Activated naive CD8-positive, alpha-beta T cell treated with anti-CD3 and anti-CD28 coated beads, Interleukin-2, amount 10 ng/mL, durations not matched to agents 7 days and 5 days (primary cell): ENCODE measurements at places on chromosomes 13 and 19.

- no peak overlapping the region for H3K27ac ChIP-seq
- peaks cover 9% of the 10 kb centered on the region for H3K27me3 ChIP-seq
- peak; percentile 23 for DNase-seq
- H3K4me1 ChIP-seq = peaks cover 3% of the 10 kb centered on the region
- no peaks in the 10 kb centered on the region for H3K36me3 ChIP-seq
These were observed 752 bp upstream of the EDNRB start for GRCh38 chr13:77919246-77919920.

GRCh38 chr13:41383386-41383785 lies 72.3 kb downstream of the NAA16 start:
- no peaks in the 10 kb centered on the region for H3K36me3 ChIP-seq
- no peaks in the 10 kb centered on the region for H3K4me1 ChIP-seq
- no peak for DNase-seq
- no peak overlapping the region for H3K27ac ChIP-seq

DNA sequence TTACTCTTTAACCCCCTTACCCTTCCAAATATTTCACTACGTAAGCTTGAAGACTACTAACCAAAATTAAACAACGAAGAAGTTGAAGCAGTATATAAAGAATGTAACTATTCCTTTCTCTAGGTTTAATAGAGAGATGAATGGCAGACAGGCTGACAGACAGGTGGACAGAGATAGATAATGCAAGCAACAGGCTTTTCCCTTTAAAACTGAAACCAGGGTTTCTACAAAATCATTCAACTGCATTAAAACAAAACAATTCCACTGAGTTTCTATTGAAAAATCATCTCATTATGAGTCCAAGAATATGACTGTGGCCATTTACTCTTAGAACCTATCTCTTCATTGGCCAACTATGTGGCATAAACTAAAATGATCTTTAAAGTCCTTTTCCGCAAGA lies 15.2 kb downstream of the LNX2 start:
- H3K36me3 ChIP-seq = peaks cover 8% of the 10 kb centered on the region
- H3K4me3 ChIP-seq = no peak overlapping the region
- peaks cover 14% of the 10 kb centered on the region for H3K4me1 ChIP-seq
- no peak overlapping the region for H3K27ac ChIP-seq

DNA sequence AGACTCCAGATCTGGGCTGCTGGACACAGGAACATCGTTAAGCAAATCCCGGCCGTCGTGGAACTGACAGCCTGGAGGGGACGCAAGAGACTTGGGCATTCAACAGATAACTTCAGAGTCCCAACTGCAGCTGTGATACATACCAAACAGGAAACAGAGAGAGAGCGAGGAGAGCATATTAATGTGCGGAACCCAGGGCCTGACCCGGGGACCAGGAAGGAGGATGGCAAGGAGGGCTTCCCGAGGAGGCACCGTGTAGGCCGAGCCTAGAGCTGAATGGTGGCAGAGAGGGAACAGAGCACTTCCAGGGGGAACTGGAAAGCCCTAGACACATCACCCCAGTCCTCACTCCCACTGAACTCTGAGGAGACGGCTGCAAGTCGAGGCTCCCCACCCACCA lies 68.1 kb downstream of the SIPA1L3 start:
- no peak overlapping the region for H3K27ac ChIP-seq
- no peaks in the 10 kb centered on the region for H3K4me1 ChIP-seq
- H3K4me3 ChIP-seq = no peak overlapping the region
- peaks cover 11% of the 10 kb centered on the region for H3K36me3 ChIP-seq

DNA sequence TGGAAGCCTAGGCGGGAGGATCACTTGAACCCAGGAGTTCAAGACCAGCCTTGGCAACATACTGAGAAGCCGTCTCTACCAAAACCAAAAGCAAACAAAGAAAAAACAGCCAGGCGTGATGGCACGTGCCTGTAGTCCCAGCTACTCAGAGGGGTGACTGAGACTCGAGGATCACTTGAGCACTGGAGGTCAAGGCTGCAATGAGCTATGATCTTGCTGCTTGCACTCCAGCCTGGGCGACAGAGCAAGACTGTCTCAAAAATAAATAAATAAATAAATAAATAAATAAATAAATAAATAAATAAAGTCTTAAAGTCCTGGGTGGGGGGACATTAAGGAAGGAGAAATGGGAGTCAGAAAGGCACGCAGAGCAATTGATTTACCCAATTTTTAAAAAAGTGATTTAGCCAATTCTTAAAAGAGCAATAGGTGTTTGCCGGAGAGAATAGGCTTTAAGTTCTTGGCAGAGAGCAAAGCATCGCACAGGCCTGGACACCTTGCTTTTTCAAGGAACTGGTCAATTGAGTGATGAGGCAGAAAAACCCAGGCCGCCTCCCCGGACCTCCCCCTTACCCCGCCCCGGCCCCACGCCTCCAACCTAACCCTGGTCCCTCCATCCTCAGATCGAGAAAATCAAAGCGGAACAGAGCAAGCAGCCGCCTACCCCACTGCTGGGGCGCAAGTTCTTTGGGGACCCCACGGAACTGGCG lies 9.5 kb upstream of the SHKBP1 start:
- H3K36me3 ChIP-seq = no peaks in the 10 kb centered on the region
- DNase-seq = no peak
- H3K4me3 ChIP-seq = no peak overlapping the region
- no peak overlapping the region for H3K27ac ChIP-seq

- no peaks in the 10 kb centered on the region for H3K27me3 ChIP-seq
- peaks cover 37% of the 10 kb centered on the region for H3K4me1 ChIP-seq
- H3K4me3 ChIP-seq = peak overlapping the region; percentile 99
- peak overlapping the region; percentile 100 for H3K27ac ChIP-seq
These were observed 344 bp downstream of the NHLRC3 start for GRCh38 chr13:39038569-39039030.

- H3K4me1 ChIP-seq = no peaks in the 10 kb centered on the region
- H3K36me3 ChIP-seq = no peaks in the 10 kb centered on the region
- no peak overlapping the region for H3K4me3 ChIP-seq
- H3K27me3 ChIP-seq = no peaks in the 10 kb centered on the region
- no peak for DNase-seq
These were observed 1604.8 kb downstream of the OLFM4 start for GRCh38 chr13:54633456-54633855.

DNA sequence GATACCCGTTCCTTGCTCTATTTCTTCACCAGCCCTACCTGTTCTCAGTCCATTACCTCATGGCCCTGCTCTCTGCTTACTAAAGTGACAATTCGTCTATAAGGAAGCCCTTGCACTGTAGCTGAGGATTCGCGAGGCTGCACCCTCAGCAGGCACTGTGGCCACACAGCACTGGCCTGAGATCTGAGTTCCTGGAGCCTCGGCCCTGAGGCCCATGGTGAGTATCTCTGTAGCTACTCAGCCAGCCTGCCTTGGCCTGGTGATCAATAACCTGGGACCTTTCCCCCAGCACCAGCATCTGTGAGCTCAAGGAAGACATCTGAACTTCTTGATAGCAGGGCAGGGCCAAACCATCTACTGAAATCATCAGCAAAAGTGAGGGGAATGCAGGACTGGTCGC lies 90.7 kb downstream of the RGCC start:
- no peak overlapping the region for H3K27ac ChIP-seq
- H3K4me1 ChIP-seq = peaks cover 5% of the 10 kb centered on the region
- H3K27me3 ChIP-seq = no peaks in the 10 kb centered on the region

- no peaks in the 10 kb centered on the region for H3K36me3 ChIP-seq
- H3K27me3 ChIP-seq = no peaks in the 10 kb centered on the region
- no peak overlapping the region for H3K4me3 ChIP-seq
- no peaks in the 10 kb centered on the region for H3K4me1 ChIP-seq
- DNase-seq = no peak
- no peak overlapping the region for H3K27ac ChIP-seq
These were observed 179.4 kb upstream of the TMTC4 start for GRCh38 chr13:100854006-100854405.

DNA sequence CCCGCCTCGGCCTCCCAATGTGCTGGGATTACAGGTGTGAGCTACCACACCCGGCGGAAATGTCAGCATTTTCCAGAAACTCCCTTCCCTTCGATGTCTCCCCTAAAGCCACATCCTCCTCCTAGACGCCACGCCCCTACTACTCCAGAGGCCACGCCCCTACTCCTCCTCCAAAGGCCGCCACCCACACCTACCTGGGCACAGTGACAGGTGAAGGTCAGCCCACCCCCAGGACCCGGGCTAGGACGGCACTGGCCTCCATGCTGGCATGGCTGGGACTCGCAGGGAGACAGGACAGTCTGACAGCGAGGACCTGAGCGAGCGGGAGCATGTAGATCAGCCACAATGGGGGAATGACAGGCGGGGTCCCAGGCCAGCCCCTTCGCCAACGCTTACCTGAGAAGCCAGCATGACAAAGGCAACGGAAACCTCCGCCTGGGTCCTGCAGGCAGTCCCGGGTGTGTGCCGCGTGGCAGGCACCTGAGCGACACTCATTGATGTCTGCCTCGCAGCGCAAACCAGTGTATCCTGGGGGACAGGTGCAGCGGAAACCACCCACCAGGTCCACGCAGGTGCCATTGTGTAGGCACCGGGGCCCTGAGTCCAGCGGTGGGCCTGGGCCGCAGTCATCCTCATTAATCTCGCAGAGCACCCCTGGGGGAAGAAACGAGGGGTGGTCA lies 22.0 kb downstream of the NOTCH3 start:
- H3K4me1 ChIP-seq = peaks cover 7% of the 10 kb centered on the region
- H3K27me3 ChIP-seq = peaks cover 7% of the 10 kb centered on the region
- no peaks in the 10 kb centered on the region for H3K36me3 ChIP-seq
- H3K4me3 ChIP-seq = no peak overlapping the region
- no peak overlapping the region for H3K27ac ChIP-seq
- DNase-seq = no peak

DNA sequence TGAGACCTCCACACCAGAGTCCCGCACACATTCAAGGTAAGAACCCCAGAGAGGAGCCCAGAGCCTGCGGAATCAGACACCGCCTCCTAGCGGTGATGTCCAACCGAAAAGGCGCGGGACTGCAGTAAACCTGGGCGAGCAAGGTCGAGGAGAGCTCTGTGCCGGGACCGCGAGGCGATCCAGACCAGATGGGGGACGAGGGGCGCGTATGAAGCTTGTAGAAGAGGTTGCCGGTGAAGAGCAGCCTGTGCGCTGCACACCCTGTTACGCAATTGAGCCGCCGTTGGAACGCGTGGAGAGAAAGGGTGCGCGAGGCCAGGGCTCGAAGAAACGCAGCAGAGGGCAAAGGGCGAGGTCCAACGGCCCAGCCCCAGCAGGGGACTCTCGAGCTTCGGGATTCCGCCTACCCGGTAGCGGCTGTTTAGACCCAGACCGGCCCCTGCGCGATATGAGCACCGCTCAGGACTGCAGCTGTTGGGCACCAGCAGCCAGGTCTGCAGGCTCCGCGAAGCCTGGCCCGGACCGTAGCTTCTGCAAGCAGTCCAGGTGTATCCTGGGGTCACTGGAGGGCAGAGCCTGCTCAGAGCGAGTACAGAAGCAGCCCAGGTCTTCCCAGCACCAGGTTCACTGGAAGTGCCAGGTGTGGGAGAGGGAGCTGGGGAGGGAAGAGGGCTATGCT lies 65.9 kb upstream of the ZNF599 start:
- H3K27me3 ChIP-seq = no peaks in the 10 kb centered on the region
- H3K27ac ChIP-seq = no peak overlapping the region
- no peaks in the 10 kb centered on the region for H3K36me3 ChIP-seq
- no peak for DNase-seq
- peaks cover 5% of the 10 kb centered on the region for H3K4me1 ChIP-seq

DNA sequence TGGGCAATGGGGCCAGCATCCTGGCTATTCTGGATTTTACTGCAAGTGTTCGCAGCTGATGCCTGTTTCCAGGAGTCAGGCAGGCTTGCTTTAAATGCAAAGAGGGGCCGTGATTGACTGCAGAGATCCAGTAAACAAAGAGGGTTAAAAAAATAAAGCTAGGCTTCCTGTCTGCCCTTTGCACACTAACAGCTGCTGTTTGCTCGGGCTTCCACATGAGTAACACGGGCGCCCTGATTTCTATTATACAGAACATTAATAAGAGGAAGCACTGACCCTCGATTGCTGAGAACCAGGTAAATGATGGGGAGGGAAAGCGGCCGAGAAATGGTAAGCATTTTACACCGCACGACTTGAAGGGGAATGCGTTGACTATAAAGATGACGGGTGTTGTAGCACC lies 254.2 kb upstream of the ZNF507 start:
- H3K4me3 ChIP-seq = no peak overlapping the region
- peaks cover 4% of the 10 kb centered on the region for H3K4me1 ChIP-seq
- H3K27ac ChIP-seq = no peak overlapping the region

GRCh38 chr19:32350471-32350865 lies 5.1 kb downstream of the ZNF507 start:
- H3K36me3 ChIP-seq = peaks cover 51% of the 10 kb centered on the region
- H3K27me3 ChIP-seq = no peaks in the 10 kb centered on the region
- no peak overlapping the region for H3K27ac ChIP-seq
- no peak for DNase-seq
- no peak overlapping the region for H3K4me3 ChIP-seq
- H3K4me1 ChIP-seq = peaks cover 41% of the 10 kb centered on the region

DNA sequence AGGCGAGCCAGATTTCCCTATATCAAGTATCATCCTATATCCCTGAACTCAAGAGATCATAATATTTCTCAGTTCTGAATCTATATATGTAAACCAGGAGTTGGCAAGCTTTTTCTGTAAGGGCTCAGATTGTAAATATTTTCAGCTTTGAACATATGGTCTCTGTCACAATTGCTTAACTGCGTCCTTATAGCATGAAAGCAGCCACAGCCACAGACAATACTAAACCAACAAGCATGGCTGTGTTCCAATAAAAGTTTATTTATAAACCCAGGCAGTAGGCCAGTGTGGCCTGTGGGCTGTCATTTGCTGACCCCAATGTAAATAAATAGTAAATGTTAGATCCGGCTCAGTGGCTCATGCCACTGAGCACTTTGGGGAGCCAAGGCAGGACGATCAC lies 12.2 kb upstream of the MYH14 start:
- no peak overlapping the region for H3K4me3 ChIP-seq
- no peaks in the 10 kb centered on the region for H3K27me3 ChIP-seq

DNA sequence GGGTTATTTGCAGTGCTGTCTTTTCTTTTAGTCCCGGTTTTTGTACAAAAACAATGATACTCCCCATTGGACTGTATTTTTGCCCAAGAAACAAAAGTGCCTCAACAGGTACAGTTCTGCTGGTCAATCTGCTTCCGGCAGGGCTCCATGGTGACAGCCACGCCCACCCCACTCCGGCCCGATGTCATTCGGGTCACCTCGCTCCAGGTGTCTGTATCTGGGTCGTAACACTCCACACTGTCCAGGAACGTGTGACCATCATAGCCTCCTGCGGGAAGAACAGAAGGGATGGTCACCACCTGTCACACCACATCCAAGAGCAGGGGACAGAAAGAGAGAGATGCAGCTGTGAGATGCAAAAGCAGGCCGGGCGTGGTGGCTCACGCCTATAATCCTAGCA lies 16.6 kb downstream of the KEAP1 start:
- H3K4me1 ChIP-seq = peaks cover 13% of the 10 kb centered on the region
- H3K27me3 ChIP-seq = no peaks in the 10 kb centered on the region
- no peak overlapping the region for H3K4me3 ChIP-seq
- peaks cover 24% of the 10 kb centered on the region for H3K36me3 ChIP-seq
- DNase-seq = no peak

- peaks cover 1% of the 10 kb centered on the region for H3K4me1 ChIP-seq
- H3K27ac ChIP-seq = no peak overlapping the region
- DNase-seq = no peak
- no peaks in the 10 kb centered on the region for H3K36me3 ChIP-seq
These were observed 181.7 kb upstream of the RFC3 start for GRCh38 chr13:33636243-33636642.

- peaks cover 3% of the 10 kb centered on the region for H3K27me3 ChIP-seq
- no peak overlapping the region for H3K27ac ChIP-seq
- H3K4me1 ChIP-seq = no peaks in the 10 kb centered on the region
- no peaks in the 10 kb centered on the region for H3K36me3 ChIP-seq
These were observed 820.6 kb downstream of the PCDH9 start for GRCh38 chr13:66409542-66409941.
